SJCRH30 (cell line): ENCODE measurements at places on chromosomes 1 and 21.
A peak's percentile ranks its signal among the peaks of the same experiment; 100 is the strongest.

DNA sequence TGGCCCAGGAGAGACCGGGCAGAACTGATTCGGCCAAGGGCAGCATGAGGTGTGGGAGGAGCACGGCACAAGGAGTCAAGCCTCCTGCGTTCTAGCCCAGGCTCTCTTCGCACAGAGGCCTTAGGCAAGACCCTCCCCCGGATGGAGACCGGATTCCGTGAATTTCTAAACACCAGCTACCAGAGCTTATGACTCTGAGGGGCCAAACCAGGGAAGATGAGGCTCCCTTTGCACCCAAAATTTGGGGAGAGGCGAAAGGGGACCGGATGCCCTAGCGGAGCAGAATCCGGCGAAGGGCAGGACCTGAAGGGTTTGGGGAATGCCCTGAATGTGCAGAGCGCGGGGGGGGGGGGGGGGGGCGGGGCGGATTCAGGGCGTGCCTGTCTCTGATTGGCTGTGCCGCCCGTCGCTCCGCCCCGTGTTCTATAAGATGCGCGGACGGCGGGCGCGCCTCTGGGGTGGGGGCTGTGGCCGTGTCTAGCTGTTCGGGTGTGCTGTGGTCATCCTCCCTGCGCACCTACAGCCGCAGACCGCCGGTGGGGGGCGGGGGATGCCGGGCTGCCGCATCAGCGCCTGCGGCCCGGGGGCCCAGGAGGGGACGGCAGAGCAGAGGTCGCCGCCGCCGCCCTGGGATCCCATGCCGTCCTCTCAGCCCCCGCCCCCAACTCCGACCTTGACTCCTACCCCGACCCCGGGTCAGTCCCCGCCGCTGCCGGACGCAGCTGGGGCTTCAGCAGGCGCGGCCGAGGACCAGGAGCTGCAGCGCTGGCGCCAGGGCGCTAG, at the start of gene TRNP1:
Gene TRNP1 (plus strand): TSS at position 456 of the 783 bp plus-strand sequence. CDS start 95 bp downstream, at position 551.
- H3K27me3 ChIP-seq: peaks cover 25% of the 10 kb centered on the region
- 0 out of 2 replicates have a peak, but pooled peaks cover 2% of the 10 kb centered on the region for H3K4me1 ChIP-seq
- H3K36me3 ChIP-seq: no peaks in the 10 kb centered on the region
- peak; percentile 83 for DNase-seq
- H3K4me3 ChIP-seq: peak within 1 kb of the TSS; percentile 67

DNA sequence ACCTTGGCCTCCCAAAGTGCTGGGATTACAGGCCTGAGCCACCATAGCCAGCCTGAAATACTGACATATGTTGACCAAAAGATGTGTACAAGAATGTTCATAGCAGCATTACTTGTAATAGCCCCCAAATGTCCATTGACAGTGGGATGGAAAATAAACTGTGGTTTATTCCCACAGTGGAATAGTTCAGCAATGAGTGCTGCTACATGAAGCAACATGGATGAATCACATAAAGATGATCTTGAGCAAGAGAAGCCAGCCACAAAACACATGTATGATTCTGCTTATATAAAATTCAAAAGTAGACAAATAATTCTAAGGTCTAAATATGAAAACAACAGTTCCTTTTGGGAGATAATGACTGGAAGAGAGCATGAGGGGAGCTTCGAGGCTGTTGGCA, 9.1 kb upstream of the CREG1 start:
- H3K4me1 ChIP-seq: no peaks in the 10 kb centered on the region
- no peak overlapping the region for H3K27ac ChIP-seq
- no peaks in the 10 kb centered on the region for H3K36me3 ChIP-seq

- H3K4me3 ChIP-seq: no peak overlapping the region
- DNase-seq: no peak
- no peaks in the 10 kb centered on the region for H3K27me3 ChIP-seq
Observed at GRCh38 chr1:211625040-211625439, 46.1 kb upstream of the SLC30A1 start.

DNA sequence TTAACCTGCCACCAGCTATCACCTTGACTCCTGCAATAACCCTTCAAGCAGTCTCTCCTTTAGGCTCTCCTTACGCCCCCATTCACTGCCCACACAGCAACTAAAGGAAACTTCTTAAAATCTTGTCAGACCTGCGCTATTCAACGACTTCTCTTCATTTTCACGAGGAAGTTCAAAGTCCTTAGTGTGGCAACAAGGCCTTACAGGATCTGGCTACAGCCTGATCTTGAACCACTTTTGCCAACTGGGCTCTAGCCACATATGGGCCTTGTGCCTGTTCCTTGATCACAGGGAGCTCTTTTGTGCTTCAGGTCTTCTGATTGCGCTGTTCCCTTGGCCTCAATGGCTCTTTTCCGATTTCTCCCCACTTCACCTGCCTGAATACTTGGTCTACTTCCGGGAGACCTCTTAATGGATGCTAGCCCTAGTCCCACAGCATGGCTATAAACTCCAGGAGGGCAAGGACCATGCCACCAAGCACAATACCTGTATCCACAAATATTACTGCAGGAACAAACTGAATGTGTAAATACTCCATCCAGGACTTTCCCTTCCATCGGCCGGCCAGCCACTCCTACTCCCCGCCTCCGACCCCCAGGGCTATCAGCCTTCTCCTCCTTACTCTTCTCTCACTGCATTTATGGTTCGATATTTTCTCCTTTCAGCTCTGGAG, 2.3 kb upstream of the CTNNBIP1 start:
- no peak for DNase-seq
- H3K4me1 ChIP-seq: peaks cover 21% of the 10 kb centered on the region; the same call in 1 of the 2 replicates
- no peaks in the 10 kb centered on the region for H3K27me3 ChIP-seq
- H3K4me3 ChIP-seq: no peak overlapping the region
- no peaks in the 10 kb centered on the region for H3K36me3 ChIP-seq
- no peak overlapping the region for H3K27ac ChIP-seq

- H3K36me3 ChIP-seq: no peaks in the 10 kb centered on the region
- no peak for DNase-seq
- H3K27ac ChIP-seq: no peak overlapping the region
- H3K4me3 ChIP-seq: no peak overlapping the region
- no peaks in the 10 kb centered on the region for H3K27me3 ChIP-seq
Observed at GRCh38 chr21:25453524-25453923, 153.8 kb downstream of the MRPL39 start.

GRCh38 chr1:113226148-113226547, 153.2 kb downstream of the LRIG2 start:
- no peak for DNase-seq
- H3K27ac ChIP-seq: no peak overlapping the region
- H3K27me3 ChIP-seq: no peaks in the 10 kb centered on the region
- no peaks in the 10 kb centered on the region for H3K36me3 ChIP-seq

GRCh38 chr1:98503771-98504170, 157.8 kb upstream of the SNX7 start:
- no peak overlapping the region for H3K27ac ChIP-seq
- H3K36me3 ChIP-seq: no peaks in the 10 kb centered on the region
- no peaks in the 10 kb centered on the region for H3K27me3 ChIP-seq
- DNase-seq: no peak
- H3K4me3 ChIP-seq: no peak overlapping the region

- H3K36me3 ChIP-seq: no peaks in the 10 kb centered on the region
- no peak overlapping the region for H3K4me3 ChIP-seq
- peak; percentile 17 for DNase-seq
- H3K27ac ChIP-seq: no peak overlapping the region
- peaks cover 1% of the 10 kb centered on the region; the same call in 1 of the 2 replicates for H3K4me1 ChIP-seq
Observed at GRCh38 chr1:227396539-227397353, 78.5 kb upstream of the CDC42BPA start.

DNA sequence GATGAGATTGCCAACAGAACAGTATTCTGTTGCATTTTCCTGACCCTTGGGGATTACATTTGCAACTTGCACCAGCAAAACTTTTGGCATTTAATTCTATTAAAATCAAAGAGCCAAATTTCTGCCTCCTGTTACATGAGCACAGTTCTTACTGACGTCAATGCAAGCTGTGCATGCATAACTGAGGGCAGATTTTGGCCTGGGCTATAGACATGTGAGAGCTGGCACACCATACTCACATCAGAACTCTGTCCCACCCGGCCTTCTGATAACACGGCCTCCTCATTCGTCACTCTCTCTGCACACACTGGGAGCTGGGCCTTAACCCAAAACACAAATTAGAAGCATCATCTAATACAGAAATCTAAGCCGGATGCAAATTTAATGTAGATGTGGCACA, 31.5 kb downstream of the PAPPA2 start:
- H3K27me3 ChIP-seq: no peaks in the 10 kb centered on the region
- H3K27ac ChIP-seq: no peak overlapping the region
- no peak for DNase-seq
- no peak overlapping the region for H3K4me3 ChIP-seq

DNA sequence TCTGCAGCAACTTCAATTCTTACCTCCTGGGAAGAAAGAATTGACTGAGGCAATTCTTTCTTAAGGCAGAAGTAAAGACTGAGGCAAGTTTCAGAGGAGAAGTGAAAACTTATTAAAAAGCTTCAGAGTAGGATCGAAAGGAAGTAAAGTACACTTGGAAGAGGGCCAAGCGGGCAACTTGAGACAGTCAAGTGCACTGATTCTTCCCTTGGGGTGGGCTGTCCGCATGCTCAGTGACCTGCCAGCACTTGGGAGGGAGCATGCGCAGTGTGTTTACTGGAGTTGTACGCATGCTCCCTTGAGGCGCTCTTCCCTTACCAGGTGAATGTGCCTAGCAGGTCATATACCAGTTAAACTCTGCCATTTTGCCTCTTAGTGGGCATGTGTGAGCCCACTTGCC, 55.3 kb upstream of the NBPF3 start:
- no peaks in the 10 kb centered on the region; the same call in 1 of the 2 replicates for H3K4me1 ChIP-seq
- 0 out of 2 replicates have a peak, but pooled peaks cover 4% of the 10 kb centered on the region for H3K27me3 ChIP-seq
- DNase-seq: peak; percentile 59

DNA sequence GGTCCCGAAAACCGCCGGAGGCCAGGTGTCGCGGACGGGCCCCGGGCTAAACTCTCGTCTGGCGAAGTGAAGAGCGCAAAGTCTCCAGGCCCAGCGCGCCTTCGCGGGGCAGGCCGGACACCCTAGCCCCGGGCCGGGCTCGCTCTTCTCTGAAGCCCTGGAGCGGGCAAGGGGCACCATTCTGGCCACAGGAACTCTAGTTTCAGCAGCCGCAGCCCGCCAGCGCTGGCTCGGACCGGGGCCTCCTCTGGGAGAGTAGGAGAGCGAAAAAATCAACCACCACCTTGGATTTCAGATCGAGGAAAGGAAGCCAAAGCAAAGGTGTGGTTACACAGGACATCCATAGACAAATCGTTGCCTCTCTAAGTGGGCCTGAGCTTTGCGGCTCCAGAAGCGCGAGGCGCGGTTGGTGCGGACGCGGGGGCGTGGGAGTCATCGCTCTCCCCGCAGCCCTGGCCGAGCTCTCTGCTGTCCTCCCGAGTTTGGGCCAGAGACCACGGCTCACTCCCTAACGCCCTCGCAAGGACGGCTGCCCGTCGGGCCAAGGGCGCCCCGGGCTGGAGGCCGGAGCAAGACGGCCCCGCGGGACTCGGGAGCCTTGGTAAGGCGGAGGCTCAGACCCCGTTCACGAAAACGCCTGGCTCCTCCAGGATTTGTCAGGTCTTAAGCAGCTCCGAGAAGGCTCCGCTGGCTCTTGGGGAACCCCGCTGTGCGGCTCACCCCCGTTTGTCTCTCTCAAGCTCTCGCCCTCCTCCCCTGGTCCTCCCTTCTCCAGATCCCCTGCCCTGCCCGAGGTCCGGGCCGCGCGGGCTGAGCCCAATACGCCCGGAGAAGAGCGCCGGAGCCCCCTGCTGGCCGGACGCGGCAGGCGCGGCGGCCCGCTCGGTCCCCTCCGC, 132.9 kb upstream of the DPYD start:
- H3K36me3 ChIP-seq: no peaks in the 10 kb centered on the region
- H3K27ac ChIP-seq: no peak overlapping the region
- H3K4me1 ChIP-seq: no peaks in the 10 kb centered on the region

DNA sequence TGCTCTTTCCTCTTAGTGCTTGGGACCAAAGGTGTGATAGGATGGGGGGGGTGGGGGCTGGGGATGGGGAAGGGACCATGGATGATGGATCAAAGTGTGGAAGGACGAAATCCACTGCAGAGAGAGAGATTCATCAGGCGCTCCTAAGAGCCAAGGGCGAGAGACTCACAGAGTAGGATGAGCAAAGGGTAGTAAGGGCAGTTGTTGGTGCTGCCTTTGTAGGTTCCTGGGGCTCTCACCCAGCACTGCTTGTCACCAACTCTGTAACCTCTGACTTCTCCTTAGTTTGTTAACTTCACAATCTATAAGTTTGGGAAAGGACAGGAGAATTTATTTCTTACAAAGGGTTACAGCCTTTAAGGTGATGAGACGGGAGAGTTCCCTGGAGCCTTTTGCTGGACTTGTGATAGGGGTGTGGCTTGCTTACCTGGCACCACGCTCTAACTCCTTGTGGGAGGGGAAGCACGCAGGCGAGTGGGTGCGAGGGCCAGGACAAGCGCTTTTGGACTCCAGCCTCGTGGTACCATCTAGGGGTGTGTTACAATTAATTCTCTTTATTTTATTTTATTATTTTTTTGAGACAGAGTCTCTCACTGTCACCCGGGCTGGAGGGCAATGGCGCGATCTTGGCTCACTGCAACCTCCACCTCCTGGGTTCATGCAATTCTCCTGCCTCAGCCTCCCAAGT, 1.6 kb upstream of the PDXK start:
- no peaks in the 10 kb centered on the region for H3K36me3 ChIP-seq
- no peak for DNase-seq
- H3K4me1 ChIP-seq: peaks cover 6% of the 10 kb centered on the region
- H3K27me3 ChIP-seq: no peaks in the 10 kb centered on the region

GRCh38 chr1:113392541-113393128, 2.3 kb downstream of the MAGI3 start:
- DNase-seq: no peak
- H3K4me3 ChIP-seq: no peak overlapping the region
- H3K4me1 ChIP-seq: peaks cover 9% of the 10 kb centered on the region; the same call in 1 of the 2 replicates
- H3K36me3 ChIP-seq: no peaks in the 10 kb centered on the region
- no peaks in the 10 kb centered on the region for H3K27me3 ChIP-seq
- no peak overlapping the region for H3K27ac ChIP-seq

DNA sequence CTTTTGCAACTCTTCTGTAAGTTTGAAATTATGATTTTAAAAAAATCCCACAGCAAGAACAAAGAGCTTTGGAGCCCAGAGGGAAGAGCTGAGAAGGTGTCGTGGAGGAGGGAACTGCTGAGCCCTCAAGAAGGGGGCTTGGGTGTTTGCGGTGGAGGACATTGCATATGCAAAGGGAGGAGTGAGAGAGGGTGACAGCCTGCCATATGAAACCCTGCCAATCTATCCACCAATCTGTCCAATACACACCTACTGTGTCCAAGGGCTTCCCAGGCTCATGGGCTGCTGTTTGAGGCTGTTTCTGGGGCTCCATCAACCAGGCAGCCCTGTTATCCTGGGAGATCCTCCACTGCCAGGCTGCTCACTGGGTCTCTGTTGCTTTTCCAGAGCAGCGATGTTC, 15.2 kb downstream of the WNT4 start:
- H3K27ac ChIP-seq: no peak overlapping the region
- no peaks in the 10 kb centered on the region for H3K27me3 ChIP-seq
- peaks cover 7% of the 10 kb centered on the region for H3K4me1 ChIP-seq
- DNase-seq: no peak
- no peaks in the 10 kb centered on the region for H3K36me3 ChIP-seq

DNA sequence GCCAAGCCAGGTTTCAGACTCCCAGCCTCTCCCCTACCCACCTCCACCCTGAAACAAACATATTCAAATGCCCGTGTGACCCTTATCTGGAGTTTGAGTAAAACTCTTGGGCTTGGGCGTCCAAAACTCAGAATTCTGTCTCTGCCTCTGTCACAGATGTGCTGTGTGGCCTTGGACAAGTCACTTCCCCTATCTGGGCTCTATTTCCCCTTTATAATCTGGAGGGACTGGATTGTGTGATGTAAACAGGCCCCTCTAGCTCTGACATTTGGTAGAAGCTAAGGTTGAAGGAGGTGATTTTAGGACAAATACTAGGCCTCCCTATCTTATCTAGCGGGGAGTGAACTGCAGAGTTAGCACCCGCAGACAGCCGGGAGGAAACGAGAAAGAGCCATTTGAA, 67.5 kb downstream of the IGSF21 start:
- peaks cover 16% of the 10 kb centered on the region for H3K27me3 ChIP-seq
- no peak overlapping the region for H3K27ac ChIP-seq
- H3K4me1 ChIP-seq: 0 out of 2 replicates have a peak, but pooled peaks cover 2% of the 10 kb centered on the region
- no peak for DNase-seq
- H3K36me3 ChIP-seq: no peaks in the 10 kb centered on the region
- H3K4me3 ChIP-seq: no peak overlapping the region
